ENCODE measurements at places on chromosomes 1 and 21. TPM values are rescaled to one million over a fixed set of nuclear protein-coding genes. Genes with fewer than 3 reads are reported as not detected.

ACTRT2 gene
- total RNA-seq: not detected

FALEC gene
- not detected for total RNA-seq

TCHH gene
- 0.03 TPM for total RNA-seq

FLAD1 gene
- total RNA-seq: 10.9 TPM

AADACL4 gene
- total RNA-seq: not detected

OR14K1 gene
- not detected for total RNA-seq

IL10 gene
- total RNA-seq: 2.4 TPM

TMPRSS15 gene
- total RNA-seq: not detected

MMP23B gene
- total RNA-seq: 40.3 TPM

GJA5 gene
- total RNA-seq: 25.9 TPM

RGS18 gene
- total RNA-seq: 6.8 TPM

SPATA45 gene
- total RNA-seq: not detected

IER5 gene
- 33.2 TPM for total RNA-seq

PODN gene
- 12.9 TPM for total RNA-seq

Data from lung (tissue), 17 donors.